ENCODE measurements at places on chromosomes 12 and 14. TPM values are rescaled to one million over a fixed set of nuclear protein-coding genes. Genes with fewer than 3 reads are reported as not detected.

SYNDIG1L gene
- total RNA-seq: not detected

KRT77 gene
- not detected for total RNA-seq

ASCL1 gene
- not detected for total RNA-seq

SRGAP1 gene
- total RNA-seq: 5.3 TPM

HOXC6 gene
- total RNA-seq: not detected

RNASE7 gene
- total RNA-seq: not detected

GALNT8 gene
- not detected for total RNA-seq

SLC25A47 gene
- not detected for total RNA-seq

RNASE3 gene
- total RNA-seq: not detected

KLHL33 gene
- total RNA-seq: 0.34 TPM

CD4 gene
- total RNA-seq: not detected

FNTB gene
- 17.7 TPM for total RNA-seq

LRP1 gene
- total RNA-seq: 0.40 TPM

SLC24A4 gene
- total RNA-seq: not detected

ACOT6 gene
- total RNA-seq: not detected

CPNE6 gene
- not detected for total RNA-seq

KIF5A gene
- total RNA-seq: not detected

All from mammary microvascular endothelial cell (primary cell).